Skin of body (tissue), 3 donors: ENCODE measurements at places on chromosomes 3 and 15. TPM values are rescaled to one million over a fixed set of nuclear protein-coding genes. Genes with fewer than 3 reads are reported as not detected.
A peak's percentile ranks its signal among the peaks of the same experiment; 100 is the strongest.

DNA sequence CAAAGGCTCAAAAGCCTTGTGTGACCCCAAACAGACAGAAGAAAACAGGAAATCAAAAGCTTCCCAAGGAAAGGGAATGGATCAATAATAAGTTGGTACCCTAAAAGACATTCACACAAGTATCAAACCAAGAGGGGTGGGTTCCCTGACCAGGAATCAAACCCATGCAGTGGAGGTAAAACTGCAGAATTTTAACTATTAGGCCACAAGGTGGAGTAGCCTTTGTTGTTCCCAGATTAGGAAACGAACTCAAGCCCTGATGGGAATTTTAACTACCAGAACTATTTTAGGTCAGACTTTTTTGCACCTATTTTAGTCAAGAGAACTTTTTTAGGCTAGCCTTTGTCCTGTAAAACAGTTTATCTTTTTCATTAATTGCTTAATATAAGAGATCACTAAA lies 31.4 kb downstream of the SETMAR start:
- no peak for DNase-seq

- no peak for DNase-seq
Measured at GRCh38 chr3:55880357-55880756, 393.3 kb upstream of the WNT5A start.

- peak; percentile 28 for DNase-seq
Measured at GRCh38 chr3:129892857-129893580, 492 bp downstream of the TMCC1 start.

PLA2G4E gene
- total RNA-seq: 33.8 TPM
